ENCODE measurements at places on chromosomes 3 and 15.
A peak's percentile ranks its signal among the peaks of the same experiment; 100 is the strongest.

DNA sequence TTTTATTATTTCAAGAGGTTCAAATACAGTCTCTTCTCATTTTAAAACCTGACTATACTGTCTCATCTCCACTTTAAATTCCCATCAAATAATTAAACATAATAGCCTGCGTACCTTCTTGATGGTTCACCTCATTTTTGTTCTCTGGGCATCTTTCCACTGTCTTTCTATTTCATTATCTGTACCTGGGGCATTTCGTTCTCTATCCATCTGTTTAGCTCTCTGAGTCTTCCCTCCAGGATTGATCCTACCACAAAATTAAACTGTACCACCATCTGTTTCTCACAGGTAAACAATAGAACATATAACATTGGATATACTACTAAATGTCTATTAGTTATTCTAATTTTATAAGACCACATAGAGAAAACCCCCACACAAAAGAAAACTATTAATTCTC is 1331.4 kb downstream of the NSUN3 start:
- no peak for DNase-seq

GRCh38 chr3:193946945-193947344 is 189.0 kb upstream of the HES1 start:
- DNase-seq: no peak

DNA sequence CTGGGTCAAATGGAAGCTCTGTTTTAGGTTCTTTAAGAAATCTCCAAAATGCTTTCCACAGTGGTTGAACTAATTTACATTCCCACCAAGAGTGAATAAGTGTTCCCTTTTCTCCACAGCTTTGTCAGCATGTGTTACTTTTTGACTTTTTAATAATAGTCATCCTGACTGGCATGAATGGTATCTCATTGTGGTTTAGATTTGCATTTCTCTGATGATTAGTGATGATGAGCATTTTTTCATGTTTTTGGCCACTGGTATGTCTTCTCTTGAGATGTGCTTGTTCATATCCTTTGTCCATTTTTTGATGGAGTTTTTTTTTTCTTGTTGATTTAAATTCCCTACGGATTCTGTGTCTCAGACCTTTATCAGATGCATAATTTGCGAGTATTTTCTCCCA is 745.0 kb upstream of the BCHE start:
- no peak for DNase-seq

DNA sequence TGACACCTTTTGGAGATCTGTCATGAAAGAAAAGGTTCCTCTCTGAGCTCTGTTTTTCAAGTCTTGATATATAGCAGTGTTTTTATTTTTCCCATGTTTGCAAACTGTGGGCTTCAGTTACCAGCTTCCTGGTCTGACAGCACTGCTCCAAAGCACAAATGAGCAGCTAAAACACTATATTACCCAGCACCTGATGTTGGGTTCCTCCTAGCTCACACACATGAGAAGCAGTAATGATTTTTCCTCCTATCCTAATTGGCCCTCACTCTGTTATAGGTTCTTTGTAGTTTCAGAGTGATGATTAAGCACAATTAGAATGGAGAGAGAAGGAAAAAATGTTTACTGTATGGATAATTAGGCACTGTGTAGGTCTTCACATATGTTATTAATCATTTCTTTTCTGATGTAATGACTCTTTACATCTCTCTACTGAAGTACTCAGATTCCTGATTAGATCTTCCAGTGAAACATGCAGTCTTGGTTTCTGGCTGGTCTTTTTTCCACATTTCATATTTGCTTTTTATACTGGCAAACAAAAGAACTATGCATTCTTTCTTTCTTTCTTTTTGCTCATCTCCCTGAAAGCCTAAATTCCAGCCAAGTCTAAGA is 939.7 kb downstream of the NSUN3 start:
- DNase-seq: no peak

DNA sequence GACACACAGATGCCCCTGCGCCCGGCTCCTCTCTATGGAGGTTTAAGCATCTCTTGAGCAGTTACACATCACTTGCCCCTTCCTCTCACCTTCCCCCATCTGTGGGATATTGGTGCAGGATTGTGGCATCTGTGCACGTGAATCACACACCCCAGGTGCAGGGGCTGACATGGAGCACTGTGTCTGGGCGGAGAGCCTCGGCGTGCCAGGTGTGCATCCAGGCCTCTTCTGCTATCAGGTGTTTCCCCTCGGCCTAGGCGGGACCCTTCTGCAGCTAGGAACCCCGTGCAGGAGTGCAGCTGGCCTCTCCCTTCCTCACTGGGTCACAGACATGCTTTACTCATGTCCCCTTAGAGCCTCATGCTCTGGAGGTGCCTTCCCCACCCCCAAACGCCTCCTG is 33.4 kb upstream of the MUC13 start:
- no peak for DNase-seq

DNA sequence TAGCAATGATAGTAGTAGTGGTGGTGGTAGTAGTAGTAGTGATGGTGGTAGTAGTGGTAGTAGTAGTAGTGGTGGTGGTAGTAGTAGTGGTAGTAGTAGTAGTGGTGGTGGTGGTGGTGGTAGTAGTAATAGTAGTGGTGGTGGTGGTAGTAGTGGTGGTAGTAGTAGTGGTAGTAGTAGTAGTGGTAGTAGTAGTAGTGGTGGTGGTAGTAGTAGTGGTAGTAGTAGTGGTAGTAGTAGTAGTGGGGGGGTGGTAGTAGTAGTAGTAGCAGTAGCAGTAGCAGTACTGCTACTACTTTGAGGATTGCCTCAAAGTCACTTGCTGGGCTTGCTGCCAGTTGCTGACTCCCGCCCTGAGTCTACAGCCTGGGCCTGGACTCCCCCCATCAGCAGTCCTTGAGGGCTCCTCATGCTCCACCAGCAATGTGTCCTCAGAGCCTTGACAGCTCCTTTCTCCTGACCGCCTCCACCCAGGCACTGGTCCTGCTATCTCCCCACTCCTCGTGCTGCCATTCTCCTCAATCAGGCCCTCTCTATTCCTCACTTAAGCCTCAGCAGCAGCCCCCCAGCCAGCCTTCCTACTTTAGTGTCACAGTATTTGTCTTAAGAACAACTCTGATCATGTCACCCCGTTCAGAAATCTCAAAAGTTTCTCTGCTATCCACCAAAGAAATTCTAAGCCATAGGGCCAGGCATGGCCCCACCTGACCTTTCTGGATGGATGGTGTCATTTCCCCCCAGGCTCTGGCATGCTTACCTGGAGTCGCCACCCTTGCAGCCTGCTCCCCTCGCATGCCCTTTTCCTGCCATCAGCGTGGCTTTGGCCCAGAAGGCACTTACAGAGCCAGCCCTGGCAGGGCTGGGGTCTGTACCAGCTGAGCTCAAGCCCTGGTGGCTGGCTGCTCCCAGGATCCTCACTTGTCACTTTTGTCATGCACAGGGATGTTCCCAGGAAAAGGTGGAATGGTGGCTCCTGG is 45.6 kb downstream of the DLEC1 start:
- DNase-seq: no peak

- DNase-seq: peak; percentile 5
Measured at GRCh38 chr3:185253645-185254410, at the start of gene EHHADH. TSS of gene EHHADH (minus strand) at chr3:185254049. CDS start at chr3:185254022, 27 bp downstream.

DNA sequence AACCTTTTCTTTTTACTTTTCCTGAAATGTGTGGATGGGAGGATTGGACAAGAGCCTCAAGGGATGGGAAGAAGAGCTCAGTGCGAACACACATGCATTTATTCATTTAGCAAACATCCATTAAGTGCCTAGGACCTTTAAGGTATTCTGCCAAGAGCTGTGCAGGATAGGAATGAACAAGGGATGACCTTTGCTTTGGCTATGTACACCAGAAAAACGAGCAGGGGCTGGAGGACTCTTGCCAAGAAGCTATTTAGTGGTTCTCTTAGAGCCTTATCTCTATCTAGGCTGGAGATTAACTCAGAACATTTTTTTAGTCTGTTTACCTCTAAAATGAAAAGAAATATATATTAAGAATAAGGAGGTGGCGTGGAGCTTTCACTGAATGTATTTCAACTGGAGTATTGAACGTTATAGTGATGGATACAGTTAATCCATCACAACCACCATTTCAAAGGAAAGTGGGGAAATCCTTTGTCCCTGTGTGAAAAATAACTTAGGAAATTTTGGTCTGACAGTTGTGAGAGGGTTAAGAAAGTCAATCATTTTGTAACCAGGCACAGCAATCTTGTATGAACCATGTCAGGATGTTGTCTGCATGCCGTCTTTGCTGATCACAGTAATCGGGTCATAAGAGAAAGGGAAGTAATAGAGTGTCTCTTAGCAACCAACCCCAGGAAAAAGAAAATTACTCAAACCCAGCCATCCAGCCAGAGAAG is 279.0 kb downstream of the LPP start:
- DNase-seq: no peak

DNA sequence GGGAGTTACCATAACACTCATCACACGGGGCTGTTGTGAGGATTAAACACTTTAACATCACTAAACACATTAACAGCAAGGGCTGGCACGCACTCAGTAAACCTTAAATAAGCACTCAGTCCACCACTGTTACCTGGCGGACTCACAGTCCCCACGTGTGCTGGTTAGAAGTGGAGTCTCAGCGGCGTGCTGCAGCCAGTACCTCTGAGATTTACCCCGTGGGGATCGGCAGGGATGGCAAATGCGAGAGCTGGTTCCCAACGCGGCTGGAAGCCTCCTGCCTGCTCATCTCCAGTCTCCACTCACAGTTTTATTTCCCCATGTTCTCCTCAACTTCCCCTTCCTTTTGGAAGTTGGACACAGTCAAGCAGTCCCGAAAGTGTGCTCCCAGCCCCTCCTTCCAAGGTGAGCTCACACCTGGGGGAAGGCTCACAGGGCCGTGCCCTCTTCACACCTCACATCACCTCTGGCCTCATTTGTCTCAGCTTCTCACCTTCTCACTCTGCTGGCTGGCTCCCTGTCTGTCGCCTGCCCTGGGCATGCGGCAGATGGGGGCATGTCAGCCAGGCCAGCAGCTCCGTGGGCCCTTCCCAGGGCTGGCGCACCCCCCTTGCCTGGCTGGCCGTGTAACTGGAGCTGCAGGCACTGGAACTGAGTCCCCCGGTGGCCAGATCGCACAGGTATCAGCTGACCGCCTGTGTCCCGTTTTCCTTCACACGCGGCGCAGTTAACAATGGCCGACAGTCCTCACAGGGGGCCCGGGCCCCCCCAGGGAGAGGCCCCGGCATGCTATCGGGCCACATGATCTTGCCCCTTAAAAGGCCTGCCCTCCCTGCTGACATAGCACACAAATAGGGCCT is 87.1 kb downstream of the WNT7A start:
- DNase-seq: no peak

DNA sequence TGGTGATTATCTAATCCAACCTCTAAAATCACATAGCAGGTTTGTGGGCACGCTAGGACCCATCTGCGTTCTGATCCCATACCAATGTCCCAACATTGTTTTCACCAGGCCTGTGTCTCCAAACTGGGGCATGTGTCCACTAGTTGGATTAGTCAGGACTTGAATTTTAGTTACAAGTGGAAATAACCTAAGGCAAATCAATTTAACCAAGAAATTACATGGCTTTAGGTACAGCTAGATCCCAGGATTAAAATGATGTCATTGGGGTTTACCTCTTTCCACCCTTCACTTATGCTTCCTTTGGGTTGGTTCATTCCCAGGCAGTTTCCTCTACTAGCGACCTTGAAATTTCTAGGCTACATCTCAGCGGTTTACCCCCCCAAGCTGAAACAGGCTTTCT is 47.2 kb upstream of the PXYLP1 start:
- no peak for DNase-seq

GRCh38 chr15:63231706-63232105 is 42.3 kb downstream of the RAB8B start:
- no peak for DNase-seq

- DNase-seq: no peak
Measured at GRCh38 chr15:92391640-92392039, 2.0 kb upstream of the ST8SIA2 start.

DNA sequence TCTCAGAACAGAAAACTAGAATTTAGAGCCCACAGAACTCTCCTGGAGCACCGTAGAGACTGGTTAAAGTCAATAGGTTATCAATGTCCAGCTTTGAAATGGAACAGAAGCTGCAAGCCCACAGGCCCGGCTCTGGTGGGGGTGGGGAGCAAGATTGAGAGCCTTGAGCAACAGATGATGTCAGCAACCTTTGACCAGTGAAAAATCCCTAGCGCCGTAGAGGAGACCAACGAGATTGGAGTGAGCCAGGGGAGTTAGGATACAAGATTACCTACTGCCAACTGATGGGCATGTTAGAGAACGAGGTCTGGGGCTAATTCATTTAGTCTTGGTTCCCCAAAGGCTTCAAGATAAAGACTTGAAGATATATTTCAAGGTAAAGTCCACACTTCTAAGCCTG is 345.5 kb upstream of the LMCD1 start:
- no peak for DNase-seq

Data from stimulated activated CD4-positive, alpha-beta T cell treated with anti-CD3 and anti-CD28 coated beads, Interleukin-1b, Interleukin-23, amount 100 ng/mL, for 1 hour (primary cell).